Endothelial cell (in vitro differentiated cells): ENCODE measurements at places on chromosomes 1 and 21. TPM values are rescaled to one million over a fixed set of nuclear protein-coding genes. Genes with fewer than 3 reads are reported as not detected.

- no peaks in the 10 kb centered on the region for H3K36me3 ChIP-seq
- H3K27ac ChIP-seq: no peak overlapping the region
- H3K4me1 ChIP-seq: peaks cover 49% of the 10 kb centered on the region
- no peak for DNase-seq
- peak overlapping the region; percentile 45 for H3K4me3 ChIP-seq
Measured at GRCh38 chr1:170668209-170669106, 4.5 kb downstream of the PRRX1 start.

- peaks cover 9% of the 10 kb centered on the region for H3K27me3 ChIP-seq
- H3K4me3 ChIP-seq: no peak overlapping the region
- no peak overlapping the region for H3K27ac ChIP-seq
- peaks cover 6% of the 10 kb centered on the region for H3K36me3 ChIP-seq
Measured at GRCh38 chr1:29332204-29332603, 95.9 kb downstream of the PTPRU start.

DNA sequence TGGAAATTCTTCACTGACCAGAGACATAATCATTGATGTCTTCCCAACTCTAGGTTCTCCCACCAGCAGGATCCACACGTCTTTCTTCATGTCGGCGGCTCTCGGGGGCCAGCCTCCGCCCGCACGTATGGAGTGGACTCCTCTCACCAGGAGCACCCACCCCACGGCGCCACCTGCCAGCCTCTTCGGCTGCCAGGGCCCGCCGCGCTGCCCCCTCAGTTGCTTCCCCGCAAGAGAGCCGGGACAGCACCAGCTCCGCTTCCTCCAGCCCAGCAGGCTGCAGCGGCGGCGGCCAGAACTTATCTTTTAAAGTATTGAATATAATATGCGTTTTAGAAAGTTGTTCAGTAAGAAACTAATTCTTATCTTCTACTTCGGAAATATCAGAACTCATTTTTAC lies 273.5 kb downstream of the LIPI start:
- H3K4me1 ChIP-seq: no peaks in the 10 kb centered on the region
- H3K27me3 ChIP-seq: no peaks in the 10 kb centered on the region
- H3K36me3 ChIP-seq: peaks cover 22% of the 10 kb centered on the region
- no peak overlapping the region for H3K27ac ChIP-seq
- peak overlapping the region; percentile 78 for H3K4me3 ChIP-seq

DNA sequence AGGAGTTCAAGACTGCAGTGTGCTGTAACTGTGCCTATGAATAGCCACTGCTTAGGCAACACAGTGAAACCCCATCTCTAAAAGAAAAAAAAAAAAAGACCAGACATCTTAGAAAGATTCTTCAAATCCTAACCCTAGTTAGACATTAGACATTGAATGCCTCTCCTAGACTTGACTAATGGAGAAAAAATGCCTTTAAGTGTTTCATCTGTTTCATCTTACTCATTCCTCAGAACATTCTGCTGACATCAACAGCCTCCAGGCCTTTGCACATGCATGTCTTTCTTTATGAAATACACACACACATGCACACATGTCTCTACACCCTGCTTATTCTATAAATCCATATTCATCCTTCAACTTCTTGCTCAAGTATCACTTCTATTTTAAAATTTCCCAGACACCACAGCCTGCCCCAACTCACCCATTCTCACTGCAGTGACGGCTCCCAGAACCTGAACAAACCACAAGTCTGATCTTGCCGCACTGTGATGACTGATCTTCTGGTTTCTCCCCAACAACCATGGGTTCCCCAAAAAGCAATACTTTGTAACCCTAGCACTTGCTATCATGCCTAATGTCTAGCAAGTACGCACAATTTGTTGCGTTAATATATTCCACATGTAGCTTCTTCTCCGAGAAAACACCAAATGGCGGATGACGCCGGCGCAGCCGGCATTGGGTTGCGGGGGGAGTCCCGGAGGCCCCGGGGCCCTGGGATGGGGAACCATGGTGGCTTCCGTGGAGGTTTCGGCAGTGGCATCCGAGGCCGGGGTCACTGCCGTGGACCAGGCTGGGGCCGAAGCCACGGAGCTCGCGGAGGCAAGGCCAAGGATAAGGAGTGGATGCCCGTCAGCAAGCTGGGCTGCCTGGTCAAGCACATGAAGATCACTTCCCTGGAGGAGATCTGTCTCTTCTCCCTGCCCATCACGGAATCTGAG lies 37.4 kb downstream of the LRRC52 start:
- H3K4me1 ChIP-seq: peaks cover 12% of the 10 kb centered on the region
- no peaks in the 10 kb centered on the region for H3K27me3 ChIP-seq
- no peak for DNase-seq
- no peak overlapping the region for H3K4me3 ChIP-seq
- no peaks in the 10 kb centered on the region for H3K36me3 ChIP-seq

DNA sequence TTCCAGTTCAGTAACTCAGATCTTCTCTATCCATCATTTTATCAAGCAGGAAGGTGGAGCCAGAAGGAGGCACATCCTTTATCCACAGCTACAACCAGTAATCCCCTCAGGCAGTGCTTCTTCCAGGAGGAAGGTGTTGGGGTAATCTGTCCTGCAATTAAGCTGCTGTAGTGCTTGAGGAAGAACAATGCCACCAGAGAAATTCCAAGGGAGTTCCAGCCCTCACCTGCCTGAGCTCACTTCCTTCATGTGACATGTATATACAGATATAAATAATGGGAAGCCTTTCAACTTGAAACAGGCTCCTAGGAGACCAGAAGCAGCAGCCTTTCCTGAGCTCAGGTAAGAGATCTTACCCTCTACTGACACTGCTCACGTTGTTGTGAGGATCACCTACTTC lies 2.2 kb upstream of the IL20 start:
- peaks cover 4% of the 10 kb centered on the region for H3K27me3 ChIP-seq
- no peaks in the 10 kb centered on the region for H3K36me3 ChIP-seq
- no peak overlapping the region for H3K27ac ChIP-seq
- no peaks in the 10 kb centered on the region for H3K4me1 ChIP-seq

- no peak for DNase-seq
- H3K4me1 ChIP-seq: peaks cover 53% of the 10 kb centered on the region
- H3K27me3 ChIP-seq: peaks cover 7% of the 10 kb centered on the region
- H3K4me3 ChIP-seq: peak overlapping the region; percentile 18
- H3K36me3 ChIP-seq: peaks cover 41% of the 10 kb centered on the region
Measured at GRCh38 chr1:206464456-206464964, 5.8 kb upstream of the IKBKE start.

GRCh38 chr21:36839123-36839522 lies 127.3 kb downstream of the HLCS start:
- no peak overlapping the region for H3K4me3 ChIP-seq
- H3K36me3 ChIP-seq: peaks cover 9% of the 10 kb centered on the region
- DNase-seq: no peak
- no peak overlapping the region for H3K27ac ChIP-seq
- peaks cover 8% of the 10 kb centered on the region for H3K27me3 ChIP-seq
- H3K4me1 ChIP-seq: peaks cover 14% of the 10 kb centered on the region

GRCh38 chr1:18324246-18324645 lies 156.5 kb upstream of the KLHDC7A start:
- H3K4me3 ChIP-seq: no peak overlapping the region
- DNase-seq: no peak
- H3K27ac ChIP-seq: no peak overlapping the region
- no peaks in the 10 kb centered on the region for H3K36me3 ChIP-seq
- H3K4me1 ChIP-seq: peaks cover 10% of the 10 kb centered on the region

GRCh38 chr1:206658264-206658980 lies 23.1 kb downstream of the DYRK3 start:
- H3K36me3 ChIP-seq: no peaks in the 10 kb centered on the region
- DNase-seq: peak; percentile 73
- H3K4me3 ChIP-seq: no peak overlapping the region
- H3K27ac ChIP-seq: no peak overlapping the region

DNA sequence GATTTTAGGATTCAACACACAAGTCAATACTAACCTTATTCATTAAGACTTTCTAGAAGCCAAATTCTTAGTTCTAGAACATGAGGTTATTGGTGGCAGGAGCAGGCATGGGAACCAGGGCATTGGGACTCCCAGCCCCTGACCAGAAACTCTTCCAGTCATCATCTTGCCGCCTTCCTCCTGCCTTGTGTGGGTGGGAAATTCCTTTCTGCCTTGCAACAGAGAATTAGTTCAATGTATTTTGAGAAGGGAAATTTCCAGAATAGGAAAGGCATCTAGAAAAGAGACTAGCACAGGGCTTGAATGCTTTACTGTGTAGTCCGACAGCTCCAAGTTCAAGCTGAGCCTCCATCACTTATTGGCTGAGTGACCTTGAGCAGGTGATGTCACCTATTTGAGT lies 8.7 kb downstream of the GRHL3 start:
- H3K4me3 ChIP-seq: no peak overlapping the region
- peaks cover 12% of the 10 kb centered on the region for H3K27me3 ChIP-seq
- peaks cover 3% of the 10 kb centered on the region for H3K36me3 ChIP-seq

DNA sequence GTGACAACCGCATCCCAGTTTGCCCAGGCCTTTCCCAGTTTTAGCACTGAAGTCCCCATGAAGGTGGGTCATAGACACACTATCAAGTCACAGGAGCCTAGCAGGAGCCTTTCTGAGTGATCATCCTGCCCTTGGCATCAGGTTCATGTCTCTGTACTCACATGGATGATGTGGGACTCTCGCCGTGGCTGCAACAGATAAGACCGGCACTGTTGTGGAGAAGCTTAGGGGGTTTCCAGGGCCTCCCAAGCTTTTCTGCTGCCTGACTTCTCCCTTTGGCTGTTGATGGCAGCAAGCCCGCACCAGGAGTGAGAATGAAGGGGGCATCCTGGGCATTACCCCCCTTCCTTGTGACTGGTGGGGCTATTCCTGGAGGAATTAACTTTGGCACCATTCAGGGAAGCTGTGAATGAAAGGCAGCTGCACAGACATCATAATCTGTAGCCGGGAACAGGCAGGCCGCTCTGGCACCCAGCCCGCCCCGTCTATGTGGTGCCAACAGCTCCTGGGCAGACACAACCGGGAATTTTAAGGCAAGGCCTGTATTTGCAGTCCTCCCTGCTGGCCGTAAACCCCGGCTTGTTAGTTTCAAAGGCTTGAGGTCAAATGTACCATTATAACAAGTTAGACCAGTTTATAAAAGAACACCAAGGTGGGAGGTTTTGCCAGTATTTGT lies 148.6 kb downstream of the HUNK start:
- DNase-seq: no peak
- H3K27me3 ChIP-seq: peaks cover 6% of the 10 kb centered on the region
- no peak overlapping the region for H3K27ac ChIP-seq
- H3K4me1 ChIP-seq: peaks cover 5% of the 10 kb centered on the region
- no peak overlapping the region for H3K4me3 ChIP-seq

DNA sequence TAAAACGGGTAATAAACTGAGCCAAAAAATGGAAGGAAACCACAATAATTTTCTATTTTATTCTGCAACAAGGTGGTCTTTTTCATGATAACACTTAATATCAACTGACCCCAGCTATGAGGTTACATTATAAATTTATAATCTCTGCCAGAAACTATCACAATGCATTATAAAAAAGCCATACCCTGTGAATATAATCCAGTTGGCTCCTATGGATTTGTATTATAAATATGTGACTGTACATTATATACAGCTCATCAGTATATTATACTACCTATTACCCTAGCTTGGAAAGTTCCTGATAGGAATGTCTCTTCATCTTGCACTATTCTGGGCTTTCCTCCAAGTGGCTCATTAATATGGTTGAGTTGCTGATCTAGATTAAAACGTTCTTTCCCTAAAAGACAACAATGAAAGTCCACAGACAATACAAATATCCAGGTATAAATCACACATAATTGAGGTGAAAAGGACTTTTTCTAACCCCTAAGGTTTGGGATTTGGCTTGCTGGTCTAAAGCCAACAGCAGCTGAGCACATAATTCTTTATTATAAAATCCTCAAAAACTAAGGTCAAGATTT lies 487.7 kb downstream of the TTLL7 start:
- H3K4me1 ChIP-seq: peaks cover 10% of the 10 kb centered on the region
- DNase-seq: no peak
- no peak overlapping the region for H3K4me3 ChIP-seq
- H3K36me3 ChIP-seq: no peaks in the 10 kb centered on the region

- no peaks in the 10 kb centered on the region for H3K36me3 ChIP-seq
- peaks cover 15% of the 10 kb centered on the region for H3K4me1 ChIP-seq
- peaks cover 1% of the 10 kb centered on the region for H3K27me3 ChIP-seq
Measured at GRCh38 chr21:41928621-41929220, 25.1 kb downstream of the C2CD2 start.

Gene MMP23B
- total RNA-seq: 26.7 TPM

Gene SPRR1A
- not detected for total RNA-seq
